Breast epithelium (tissue), 4 donors: ENCODE measurements at places on chromosomes 4 and X. TPM values are rescaled to one million over a fixed set of nuclear protein-coding genes. Genes with fewer than 3 reads are reported as not detected.

GRCh38 chrX:118770133-118770760 lies 42.8 kb downstream of the IL13RA1 start:
- H3K4me3 ChIP-seq = no peak overlapping the region
- no peaks in the 10 kb centered on the region for H3K4me1 ChIP-seq
- H3K27me3 ChIP-seq = no peaks in the 10 kb centered on the region

DNA sequence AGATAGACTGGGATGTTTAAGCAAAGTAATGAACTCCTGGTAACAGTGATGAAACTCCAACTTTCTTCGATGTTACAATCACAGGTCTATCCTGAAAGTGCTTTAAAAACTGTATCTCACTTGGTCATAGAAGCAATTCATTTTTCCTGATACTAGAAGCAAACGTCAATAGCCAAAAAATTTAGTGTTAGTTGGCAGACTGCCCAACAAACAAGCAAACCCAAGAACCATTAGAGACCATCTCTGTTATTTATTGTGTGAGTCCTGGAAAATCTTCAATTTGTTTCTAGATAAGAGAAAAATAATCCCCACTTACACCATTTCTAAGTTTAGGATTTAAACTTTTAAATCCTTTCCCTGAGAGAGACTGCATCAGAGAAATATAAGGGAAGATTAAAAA lies 553.9 kb downstream of the INPP4B start:
- no peak for DNase-seq
- H3K27me3 ChIP-seq = no peaks in the 10 kb centered on the region
- H3K27ac ChIP-seq = no peak overlapping the region
- H3K4me1 ChIP-seq = no peaks in the 10 kb centered on the region

- H3K27ac ChIP-seq = no peak overlapping the region
- peaks cover 26% of the 10 kb centered on the region for H3K27me3 ChIP-seq
These were observed 16.3 kb upstream of the PDK3 start for GRCh38 chrX:24448762-24449250.

GRCh38 chr4:189502841-189503435 lies 437.7 kb upstream of the FRG1 start:
- no peaks in the 10 kb centered on the region for H3K36me3 ChIP-seq
- no peaks in the 10 kb centered on the region for H3K27me3 ChIP-seq
- H3K4me3 ChIP-seq = no peak overlapping the region
- H3K4me1 ChIP-seq = no peaks in the 10 kb centered on the region
- no peak overlapping the region for H3K27ac ChIP-seq

- no peaks in the 10 kb centered on the region for H3K27me3 ChIP-seq
- no peaks in the 10 kb centered on the region for H3K36me3 ChIP-seq
- DNase-seq = no peak
- no peak overlapping the region for H3K4me3 ChIP-seq
- H3K27ac ChIP-seq = no peak overlapping the region
These were observed 14.0 kb upstream of the SHROOM4 start for GRCh38 chrX:50827996-50828395.

DNA sequence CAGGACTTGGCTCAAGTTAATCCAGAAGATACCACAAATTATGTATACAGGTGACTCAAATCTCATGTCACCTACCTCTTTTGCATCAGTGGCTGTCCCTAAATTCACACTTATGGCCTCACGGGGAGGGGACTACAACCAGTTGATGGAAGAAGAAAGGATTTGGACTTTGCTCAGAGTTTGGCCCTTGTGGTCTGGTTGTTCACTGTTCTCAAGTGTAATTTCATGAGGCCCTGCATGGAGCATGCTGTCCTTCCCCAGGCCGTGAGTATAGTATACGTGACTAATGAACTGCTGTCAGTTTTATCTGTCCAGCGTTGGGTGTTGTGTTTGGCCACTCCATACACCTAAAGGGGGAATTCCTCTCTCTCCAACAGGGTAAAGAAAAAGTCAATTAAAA lies 27.5 kb upstream of the LSM6 start:
- H3K36me3 ChIP-seq = no peaks in the 10 kb centered on the region
- DNase-seq = no peak
- no peaks in the 10 kb centered on the region for H3K27me3 ChIP-seq

DNA sequence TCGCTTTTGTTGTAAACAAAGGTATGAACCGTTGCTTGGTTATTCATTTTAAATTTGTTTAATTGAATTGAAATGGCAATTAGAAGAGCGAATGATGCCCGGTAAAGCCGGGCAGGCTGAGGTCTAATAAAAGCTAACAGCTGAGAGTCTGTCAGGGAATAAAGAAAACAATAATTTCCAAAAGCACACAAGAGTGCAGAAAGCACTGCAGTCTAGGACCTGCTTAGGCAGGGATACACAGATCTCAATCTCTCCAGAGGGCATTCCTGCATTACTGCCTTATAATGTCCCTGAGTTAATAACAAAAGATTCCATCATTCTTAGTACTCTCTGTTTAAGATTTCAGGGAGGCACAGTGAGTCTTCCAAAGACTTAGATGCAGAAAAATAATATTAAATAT lies 27.6 kb upstream of the EMCN start:
- H3K36me3 ChIP-seq = no peaks in the 10 kb centered on the region
- no peak overlapping the region for H3K4me3 ChIP-seq
- H3K4me1 ChIP-seq = no peaks in the 10 kb centered on the region

- no peaks in the 10 kb centered on the region for H3K36me3 ChIP-seq
- no peak overlapping the region for H3K27ac ChIP-seq
- DNase-seq = no peak
- H3K27me3 ChIP-seq = no peaks in the 10 kb centered on the region
- H3K4me1 ChIP-seq = no peaks in the 10 kb centered on the region
These were observed 61.1 kb downstream of the ARAP2 start for GRCh38 chr4:36183232-36183631.

GRCh38 chr4:78650106-78651024 lies 98.8 kb downstream of the ANXA3 start:
- H3K4me1 ChIP-seq = peaks cover 10% of the 10 kb centered on the region
- no peaks in the 10 kb centered on the region for H3K36me3 ChIP-seq
- H3K4me3 ChIP-seq = no peak overlapping the region

- no peak overlapping the region for H3K27ac ChIP-seq
- H3K4me3 ChIP-seq = no peak overlapping the region
- H3K27me3 ChIP-seq = no peaks in the 10 kb centered on the region
- peaks cover 23% of the 10 kb centered on the region for H3K36me3 ChIP-seq
These were observed 39.5 kb downstream of the WDR1 start for GRCh38 chr4:10077076-10077475.

DNA sequence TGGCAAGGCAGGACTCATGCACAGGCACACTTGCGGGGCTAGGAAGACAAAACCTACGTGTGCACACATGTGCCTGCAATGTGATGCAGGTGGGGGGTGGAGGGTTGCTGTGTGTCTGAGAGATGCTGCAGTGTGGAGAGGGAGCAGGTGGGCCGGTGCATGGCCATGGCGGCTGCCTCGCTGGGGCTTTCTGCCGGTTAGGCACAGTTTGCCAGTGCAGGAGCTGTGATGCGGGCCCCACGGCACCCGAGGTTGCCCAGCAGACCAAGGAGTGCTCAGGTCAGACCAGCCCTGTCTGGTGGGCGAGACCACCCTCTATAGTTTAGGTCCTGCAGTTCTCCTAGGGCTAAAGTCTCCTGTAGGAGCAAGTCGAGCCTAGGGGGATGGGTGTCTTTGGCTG lies 4.4 kb upstream of the AFM start:
- H3K27ac ChIP-seq = no peak overlapping the region
- no peak for DNase-seq
- no peaks in the 10 kb centered on the region for H3K27me3 ChIP-seq
- no peaks in the 10 kb centered on the region for H3K4me1 ChIP-seq

DNA sequence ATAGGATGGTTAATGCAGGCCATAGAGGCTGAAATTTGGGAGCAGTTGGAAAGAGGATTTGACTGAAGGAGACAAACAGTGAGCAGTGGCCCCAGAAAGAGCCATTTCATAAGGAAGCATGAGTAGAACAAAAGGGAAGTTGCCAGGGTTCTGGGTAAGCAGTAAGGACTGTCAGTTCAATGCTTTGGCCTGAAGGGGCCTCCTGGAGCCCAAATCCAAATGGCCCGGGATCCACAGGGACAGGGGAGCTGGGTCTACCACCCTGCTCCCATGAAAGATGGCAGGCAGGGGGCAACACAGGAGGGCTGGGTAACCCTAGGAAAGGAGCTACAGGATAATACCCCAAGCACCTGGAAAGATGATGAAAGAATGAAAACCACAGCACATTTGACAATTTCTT lies 4.1 kb upstream of the INTS6L start:
- no peaks in the 10 kb centered on the region for H3K36me3 ChIP-seq
- H3K27ac ChIP-seq = no peak overlapping the region
- no peaks in the 10 kb centered on the region for H3K4me1 ChIP-seq

GRCh38 chr4:11647433-11647832 lies 218.7 kb upstream of the HS3ST1 start:
- no peak for DNase-seq
- no peak overlapping the region for H3K4me3 ChIP-seq
- no peaks in the 10 kb centered on the region for H3K36me3 ChIP-seq
- H3K27ac ChIP-seq = no peak overlapping the region

GRCh38 chr4:51820443-51821234 lies 22.3 kb upstream of the DCUN1D4 start:
- no peaks in the 10 kb centered on the region for H3K27me3 ChIP-seq
- H3K4me1 ChIP-seq = no peaks in the 10 kb centered on the region
- DNase-seq = no peak
- H3K27ac ChIP-seq = no peak overlapping the region

- H3K27me3 ChIP-seq = no peaks in the 10 kb centered on the region
- no peak for DNase-seq
- H3K27ac ChIP-seq = no peak overlapping the region
- no peak overlapping the region for H3K4me3 ChIP-seq
- H3K4me1 ChIP-seq = no peaks in the 10 kb centered on the region
These were observed 6.5 kb upstream of the EXOSC9 start for GRCh38 chr4:121794505-121795188.

DNA sequence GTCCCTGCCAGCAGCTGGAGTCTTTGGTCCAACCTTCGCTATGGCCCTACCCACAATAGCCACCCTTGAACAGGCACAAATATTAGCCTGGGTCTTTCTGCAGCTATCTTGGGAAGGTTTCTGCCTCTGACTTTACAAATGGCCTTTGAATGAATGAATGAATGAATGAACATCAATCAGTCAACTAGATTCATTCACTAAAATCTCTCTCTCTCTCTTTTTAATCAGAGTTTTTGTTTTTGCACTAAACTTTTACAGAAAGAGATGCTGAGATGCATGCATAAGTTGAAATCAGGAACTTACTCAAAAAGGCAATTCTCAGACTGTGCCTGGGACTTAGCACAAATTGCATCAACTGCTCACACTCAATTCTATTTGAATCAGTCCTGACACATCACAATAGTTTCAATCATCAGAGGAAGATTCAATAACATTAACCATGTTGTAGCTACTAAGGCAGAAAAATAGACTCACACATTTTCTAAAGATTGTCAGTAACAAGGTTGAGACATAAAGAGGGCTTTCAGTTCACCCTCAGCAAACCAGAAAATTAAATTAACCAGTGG lies 55.0 kb downstream of the ANXA3 start:
- H3K27ac ChIP-seq = no peak overlapping the region
- no peak overlapping the region for H3K4me3 ChIP-seq
- no peaks in the 10 kb centered on the region for H3K4me1 ChIP-seq
- no peaks in the 10 kb centered on the region for H3K27me3 ChIP-seq

GRCh38 chr4:183517781-183518180 lies 12.9 kb downstream of the ING2 start:
- H3K27ac ChIP-seq = no peak overlapping the region
- no peaks in the 10 kb centered on the region for H3K27me3 ChIP-seq
- no peaks in the 10 kb centered on the region for H3K4me1 ChIP-seq
- no peak overlapping the region for H3K4me3 ChIP-seq
- no peaks in the 10 kb centered on the region for H3K36me3 ChIP-seq

DNA sequence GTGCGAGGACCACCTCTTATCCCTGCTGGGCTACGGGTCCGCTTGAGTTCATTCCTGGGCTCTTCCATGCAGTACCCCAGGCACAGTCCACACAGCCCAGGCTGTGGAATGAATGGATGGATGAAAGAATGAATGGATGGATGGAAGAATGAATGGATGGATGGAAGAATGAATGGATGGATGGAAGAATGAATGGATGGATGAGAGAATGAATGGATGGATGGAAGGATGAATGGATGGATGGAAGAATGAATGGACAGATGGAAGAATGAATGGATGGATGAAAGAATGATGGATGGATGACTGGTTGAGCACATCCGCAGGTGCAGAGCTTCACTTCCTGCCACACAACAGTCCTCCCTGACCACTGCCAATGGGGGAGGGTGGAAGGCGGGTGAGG lies 28.2 kb downstream of the ACOX3 start:
- no peaks in the 10 kb centered on the region for H3K36me3 ChIP-seq
- no peaks in the 10 kb centered on the region for H3K4me1 ChIP-seq
- no peak overlapping the region for H3K27ac ChIP-seq
- DNase-seq = no peak

- peaks cover 38% of the 10 kb centered on the region for H3K27me3 ChIP-seq
- DNase-seq = no peak
- H3K36me3 ChIP-seq = no peaks in the 10 kb centered on the region
- no peak overlapping the region for H3K4me3 ChIP-seq
These were observed 88.6 kb upstream of the TMEM164 start for GRCh38 chrX:109914114-109914849.

DNA sequence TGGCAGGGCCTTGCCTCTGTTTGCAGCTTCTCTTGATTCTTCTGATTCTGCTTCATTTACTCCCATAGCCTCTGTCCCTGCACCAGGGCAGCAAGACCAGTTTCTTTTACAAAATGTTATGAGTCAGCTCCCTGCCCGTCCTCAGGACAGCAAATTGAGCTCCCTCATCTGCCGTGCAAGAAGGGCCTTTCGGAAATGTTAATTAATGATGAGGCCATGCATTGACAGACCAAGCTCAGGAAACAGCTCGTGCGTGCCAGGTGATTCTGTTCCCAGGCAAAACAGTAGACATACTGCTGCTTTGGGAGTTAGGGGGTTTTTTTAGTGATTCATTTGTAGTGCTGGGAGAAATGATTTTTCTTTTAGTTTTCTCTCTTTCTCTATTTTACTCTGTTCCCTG lies 231.7 kb downstream of the FBXW7 start:
- H3K27ac ChIP-seq = no peak overlapping the region
- no peaks in the 10 kb centered on the region for H3K4me1 ChIP-seq

The TMEM185A gene
- total RNA-seq = 24.5 TPM

The RTL5 gene
- total RNA-seq = 5.0 TPM

The SASH3 gene
- 10.0 TPM for total RNA-seq

The CNGA2 gene
- not detected for total RNA-seq

The AWAT2 gene
- total RNA-seq = not detected

The NEIL3 gene
- total RNA-seq = not detected

The GAGE12E gene
- total RNA-seq = not detected

The LGI2 gene
- total RNA-seq = 0.33 TPM

The UGT2B11 gene
- total RNA-seq = 18.4 TPM

The USP17L24 gene
- not detected for total RNA-seq

The SLC10A4 gene
- total RNA-seq = not detected

The CPEB2 gene
- 16.7 TPM for total RNA-seq

The OTC gene
- total RNA-seq = 1.4 TPM

The CT55 gene
- total RNA-seq = not detected

The BTC gene
- total RNA-seq = 2.3 TPM
